ENCODE measurements at places on chromosomes 7 and 10.

GRCh38 chr7:479948-480499, 39.6 kb downstream of the PDGFA start:
- no peaks in the 10 kb centered on the region for H3K36me3 ChIP-seq
- H3K4me3 ChIP-seq: no peak overlapping the region
- peaks cover 7% of the 10 kb centered on the region for H3K4me1 ChIP-seq
- no peak overlapping the region for H3K27ac ChIP-seq
- DNase-seq: no peak

GRCh38 chr7:43625980-43626379, 43.1 kb downstream of the STK17A start:
- H3K4me3 ChIP-seq: no peak overlapping the region
- no peak for DNase-seq
- no peaks in the 10 kb centered on the region for H3K27me3 ChIP-seq
- peaks cover 75% of the 10 kb centered on the region for H3K36me3 ChIP-seq
- H3K4me1 ChIP-seq: peaks cover 22% of the 10 kb centered on the region

- no peak for DNase-seq
- no peak within 1 kb of the TSS for H3K4me3 ChIP-seq
- no peaks in the 10 kb centered on the region for H3K36me3 ChIP-seq
- no peak within 1 kb of the TSS for H3K27ac ChIP-seq
- 0 out of 2 replicates have a peak, but pooled peaks cover 28% of the 10 kb centered on the region for H3K27me3 ChIP-seq
- H3K4me1 ChIP-seq: no peaks in the 10 kb centered on the region
Observed at GRCh38 chr10:25933653-25934608, at the start of gene MYO3A. Gene MYO3A, plus strand, starts transcription at chr10:25934229. Its CDS starts 17,882 bp downstream, at chr10:25952111.

- H3K27ac ChIP-seq: peak overlapping the region; percentile 80
- H3K36me3 ChIP-seq: peaks cover 74% of the 10 kb centered on the region
- H3K4me1 ChIP-seq: peaks cover 68% of the 10 kb centered on the region
- peak; percentile 91 for DNase-seq
- peak overlapping the region; percentile 6 for H3K4me3 ChIP-seq
Observed at GRCh38 chr7:130887182-130887956, 153.4 kb upstream of the KLF14 start.

DNA sequence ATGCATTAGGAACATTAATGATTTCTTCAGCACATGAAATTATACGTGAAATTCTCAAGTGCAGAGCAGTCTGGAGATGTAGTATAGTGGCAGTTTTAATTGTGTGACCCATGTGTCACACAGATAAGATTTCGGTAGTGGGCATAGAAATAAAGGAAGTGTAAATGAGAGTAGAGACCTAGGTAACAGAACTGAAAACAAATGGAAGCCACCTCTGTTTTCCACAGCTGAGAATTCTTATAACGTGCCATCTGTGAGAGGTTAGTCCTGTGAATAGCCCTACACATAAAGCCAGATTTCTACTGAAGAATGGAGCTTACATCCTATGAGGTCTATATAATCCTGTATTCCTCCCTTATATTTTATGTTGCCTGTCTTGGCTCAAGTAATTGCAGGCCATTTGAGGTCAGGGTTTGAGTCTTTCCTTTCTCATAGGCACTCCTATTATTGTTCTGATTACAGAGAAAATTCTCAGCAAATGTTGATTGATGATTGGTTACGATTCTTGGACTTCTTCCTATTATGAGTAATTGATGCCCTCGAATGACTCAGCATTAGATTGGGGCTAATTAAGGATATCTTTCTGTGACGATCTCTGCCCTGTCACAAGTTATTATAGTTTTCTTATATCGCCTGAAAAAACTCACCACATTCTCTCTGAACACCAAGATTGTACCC, 258.2 kb downstream of the KIF20B start:
- no peak for DNase-seq
- H3K36me3 ChIP-seq: no peaks in the 10 kb centered on the region
- no peaks in the 10 kb centered on the region for H3K4me1 ChIP-seq
- H3K4me3 ChIP-seq: no peak overlapping the region
- H3K27me3 ChIP-seq: no peaks in the 10 kb centered on the region
- H3K27ac ChIP-seq: no peak overlapping the region

- H3K4me3 ChIP-seq: no peak overlapping the region
- no peak overlapping the region for H3K27ac ChIP-seq
- H3K27me3 ChIP-seq: peaks cover 40% of the 10 kb centered on the region
- no peak for DNase-seq
Observed at GRCh38 chr7:117347962-117348672, 25.3 kb upstream of the WNT2 start.

- no peak overlapping the region for H3K27ac ChIP-seq
- no peaks in the 10 kb centered on the region for H3K27me3 ChIP-seq
- H3K36me3 ChIP-seq: no peaks in the 10 kb centered on the region
- no peak for DNase-seq
Observed at GRCh38 chr7:116176226-116176625, 34.1 kb upstream of the TES start.

DNA sequence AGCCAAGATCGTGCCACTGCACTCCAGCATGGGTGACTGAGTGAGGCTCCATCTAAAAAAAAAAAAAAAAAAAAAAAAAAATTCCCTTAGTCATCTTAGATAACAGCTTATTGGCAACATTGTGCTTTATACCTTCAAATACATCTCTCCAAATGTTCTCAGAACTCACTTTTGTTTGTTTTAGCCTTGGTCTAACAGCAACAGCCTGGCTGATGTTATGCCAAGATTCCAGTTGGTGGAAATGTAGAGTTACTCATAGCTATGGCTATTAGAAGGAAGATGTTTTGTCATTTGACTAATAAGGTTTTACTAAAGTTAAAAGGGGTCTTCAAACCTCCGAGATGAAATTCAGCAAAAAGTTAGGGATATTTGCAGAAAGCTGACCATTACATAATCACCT, 481.4 kb downstream of the NEBL start:
- no peaks in the 10 kb centered on the region for H3K4me1 ChIP-seq

DNA sequence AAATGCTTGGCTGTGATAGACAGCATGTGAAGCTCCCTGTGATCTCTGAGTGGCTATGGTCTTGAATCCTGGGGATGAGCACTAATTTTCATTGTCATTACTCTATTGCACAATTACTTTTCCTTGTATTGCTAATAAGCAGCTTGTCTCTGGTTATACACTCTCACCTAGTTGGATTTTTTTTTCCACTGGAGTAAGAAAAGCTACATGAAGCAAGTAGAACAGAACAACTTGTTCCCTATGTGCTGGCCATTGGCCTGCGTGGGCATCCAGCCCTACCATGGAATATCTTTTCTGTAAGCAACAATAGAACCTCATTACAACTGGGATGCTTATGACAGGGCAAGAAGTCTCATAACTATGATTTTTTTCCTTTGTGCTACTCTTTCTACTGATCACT, 807.4 kb downstream of the TNS3 start:
- DNase-seq: no peak
- H3K4me1 ChIP-seq: no peaks in the 10 kb centered on the region
- no peak overlapping the region for H3K27ac ChIP-seq
- no peak overlapping the region for H3K4me3 ChIP-seq
- H3K36me3 ChIP-seq: peaks cover 2% of the 10 kb centered on the region

DNA sequence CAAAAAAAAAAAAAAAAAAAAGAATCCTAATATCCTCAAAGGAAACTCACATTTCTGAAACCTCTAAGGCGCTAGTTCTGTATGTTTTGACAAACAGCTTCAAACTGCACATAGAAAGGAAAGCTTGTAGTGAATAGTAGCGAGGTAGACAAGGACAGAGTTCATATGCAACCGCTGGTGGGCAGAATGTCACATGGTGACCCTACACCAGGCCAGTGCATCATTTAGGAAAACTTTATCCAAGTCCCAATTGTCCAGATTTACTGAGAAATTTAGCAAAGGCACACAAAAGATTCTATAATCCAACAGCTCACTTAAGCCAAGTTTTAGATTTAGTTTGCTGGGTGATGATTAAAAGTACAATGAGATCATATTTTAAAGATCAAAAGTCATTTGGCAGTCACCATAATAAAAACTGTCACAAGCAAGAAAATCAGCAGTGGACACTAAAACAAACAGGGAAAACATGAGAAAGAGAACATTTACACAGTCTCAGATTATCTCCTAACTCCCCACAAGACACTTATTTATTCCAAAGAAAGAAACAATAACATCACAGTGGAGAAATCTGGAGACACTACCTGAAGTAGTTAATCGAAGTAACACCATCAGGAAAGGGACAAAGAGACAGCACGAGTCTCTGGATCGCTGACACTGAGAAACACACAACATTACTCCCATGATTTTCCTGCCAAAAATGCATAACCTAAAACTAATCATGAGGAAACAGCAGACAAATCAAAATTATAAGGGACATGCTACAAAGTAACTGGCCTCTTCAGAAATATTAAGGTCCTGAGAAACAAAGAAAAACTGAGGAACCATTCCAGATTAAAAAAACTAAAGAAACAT, 20.2 kb downstream of the FAM204A start:
- H3K36me3 ChIP-seq: peaks cover 24% of the 10 kb centered on the region
- DNase-seq: no peak
- H3K4me1 ChIP-seq: no peaks in the 10 kb centered on the region
- H3K27ac ChIP-seq: no peak overlapping the region
- H3K4me3 ChIP-seq: no peak overlapping the region

- H3K4me3 ChIP-seq: no peak overlapping the region
- DNase-seq: peak; percentile 16
- H3K27ac ChIP-seq: no peak overlapping the region
- H3K27me3 ChIP-seq: no peaks in the 10 kb centered on the region
- H3K36me3 ChIP-seq: no peaks in the 10 kb centered on the region
Observed at GRCh38 chr7:44608916-44609648, 2.7 kb downstream of the OGDH start.

DNA sequence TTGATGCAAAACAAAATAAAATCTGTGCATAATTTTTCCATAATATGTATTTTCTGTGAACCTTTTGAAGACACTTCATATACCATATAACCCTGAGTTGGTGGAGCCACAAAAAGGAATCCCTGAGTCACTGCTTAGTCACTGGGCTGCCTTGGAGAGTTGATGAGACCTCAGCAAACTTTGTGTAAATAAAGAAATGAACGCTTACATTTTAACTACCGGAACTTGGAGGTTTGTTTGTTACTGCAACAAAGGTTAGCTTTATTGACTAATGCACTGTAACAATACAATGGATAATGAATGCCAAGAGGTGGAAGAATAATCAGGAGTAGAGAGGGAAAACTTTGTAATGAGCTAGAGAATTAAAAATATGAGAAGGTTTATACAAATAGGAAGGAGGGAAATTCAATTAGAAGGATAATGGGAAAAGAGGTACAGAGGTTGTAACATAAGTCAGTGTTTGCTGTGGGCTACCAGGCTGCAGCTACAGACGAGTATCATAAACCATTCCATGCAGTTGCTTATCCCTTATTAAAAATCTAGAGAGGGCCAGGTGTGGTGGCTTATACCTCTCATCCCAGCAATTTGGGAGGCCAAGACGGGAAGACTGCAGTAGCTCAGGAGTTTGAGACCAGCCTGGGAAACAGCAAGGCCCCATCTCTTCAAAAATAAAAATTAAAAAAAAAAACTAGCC, 1042.1 kb downstream of the TYW1 start:
- no peak overlapping the region for H3K27ac ChIP-seq
- no peaks in the 10 kb centered on the region for H3K27me3 ChIP-seq
- no peaks in the 10 kb centered on the region for H3K36me3 ChIP-seq
- no peaks in the 10 kb centered on the region for H3K4me1 ChIP-seq

DNA sequence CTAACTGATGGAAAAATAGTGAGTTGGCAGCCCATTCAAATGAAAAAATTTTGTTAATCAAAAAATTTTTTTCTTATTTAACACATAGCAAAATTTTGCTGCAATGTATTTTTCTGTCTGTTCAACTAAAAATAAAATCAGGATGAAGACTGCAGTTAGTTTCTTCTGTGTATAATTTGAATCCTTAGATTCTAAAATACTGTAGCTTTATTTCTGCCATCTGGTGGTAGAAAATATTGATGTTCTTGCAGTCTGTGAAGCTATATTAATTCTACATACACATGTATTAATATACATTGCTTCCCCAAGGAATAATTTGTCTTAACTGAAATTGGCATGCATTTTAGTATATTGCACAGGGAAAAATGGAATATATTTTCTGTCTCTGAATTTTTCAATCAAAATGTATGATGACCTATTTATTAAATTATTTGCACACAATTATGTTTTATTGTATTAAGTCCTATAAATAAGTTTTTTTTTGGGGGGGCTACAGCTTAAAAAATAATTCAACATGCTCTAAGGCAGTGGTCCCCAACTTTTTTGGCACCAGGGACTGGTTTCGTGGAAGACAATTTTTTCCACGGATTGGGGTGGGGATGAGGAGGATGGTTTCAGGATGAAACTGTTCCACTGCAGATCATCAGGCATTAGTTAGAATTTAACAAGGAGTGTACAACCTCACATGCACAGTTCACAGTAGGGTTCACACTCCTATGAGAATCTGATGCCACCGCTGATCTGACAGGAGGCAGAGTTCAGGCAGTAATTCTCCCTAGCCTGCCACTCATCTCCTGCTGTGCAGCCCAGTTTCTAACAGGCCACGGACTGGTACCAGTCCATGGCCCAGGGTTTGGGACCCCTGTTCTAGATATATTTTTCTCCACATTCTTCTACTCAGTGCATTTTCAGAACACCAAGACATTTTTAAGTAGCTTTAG, 119.4 kb downstream of the GNAT3 start:
- no peaks in the 10 kb centered on the region for H3K27me3 ChIP-seq
- peak; percentile 77 for DNase-seq
- H3K27ac ChIP-seq: no peak overlapping the region
- no peak overlapping the region for H3K4me3 ChIP-seq
- H3K4me1 ChIP-seq: no peaks in the 10 kb centered on the region

- 0 out of 2 replicates have a peak, but pooled peaks cover 8% of the 10 kb centered on the region for H3K4me1 ChIP-seq
- H3K4me3 ChIP-seq: no peak overlapping the region
- H3K27me3 ChIP-seq: no peaks in the 10 kb centered on the region
- DNase-seq: no peak
- H3K27ac ChIP-seq: no peak overlapping the region
Observed at GRCh38 chr10:29412485-29412884, 123.6 kb downstream of the LYZL1 start.

DNA sequence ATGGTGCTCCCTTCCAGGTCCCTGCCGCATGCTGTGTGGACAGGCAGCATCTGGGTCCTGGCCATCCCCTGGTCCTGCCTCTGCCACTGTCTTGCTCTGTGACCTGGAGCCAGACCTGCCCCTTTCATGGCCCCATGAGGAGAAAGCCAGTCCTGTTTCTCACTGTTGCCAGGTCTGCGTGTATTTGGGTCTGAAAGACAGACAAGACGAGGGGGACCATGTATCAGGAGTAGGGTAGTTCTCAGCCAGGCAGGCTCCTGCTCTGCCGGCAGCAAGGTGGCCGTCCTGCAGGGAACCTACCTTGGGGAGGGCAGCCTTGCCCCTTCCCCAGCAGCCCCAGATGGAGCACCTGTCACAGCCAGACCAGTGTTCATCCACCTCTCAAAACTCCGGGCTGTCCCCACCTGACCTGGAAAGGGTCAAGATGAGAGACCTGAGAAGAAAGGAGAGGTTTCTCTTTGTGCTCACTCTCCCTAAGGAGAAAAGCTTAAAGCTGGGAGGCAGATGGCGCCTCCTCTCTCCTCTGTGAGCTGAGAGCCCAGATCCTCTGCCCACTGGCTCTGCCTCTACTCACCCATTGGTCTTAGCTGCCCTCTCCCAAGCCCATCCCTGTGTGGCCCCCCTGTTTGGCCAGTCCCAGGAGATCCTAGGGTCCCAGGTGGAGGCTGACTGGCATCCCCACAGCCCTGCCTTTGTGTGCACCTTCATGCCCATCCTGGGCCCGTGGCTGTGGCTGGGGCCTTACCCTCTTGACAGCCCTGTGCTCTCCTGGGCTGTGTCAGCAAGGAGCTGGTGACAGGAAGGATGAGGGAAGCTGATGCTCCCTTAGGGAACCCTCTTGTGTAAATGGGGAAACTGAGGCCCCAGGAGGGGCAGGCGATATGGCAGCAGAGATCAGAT, 116.1 kb upstream of the PCBD1 start:
- peaks cover 23% of the 10 kb centered on the region for H3K27me3 ChIP-seq
- no peaks in the 10 kb centered on the region for H3K36me3 ChIP-seq
- no peak overlapping the region for H3K4me3 ChIP-seq
